ENCODE measurements at places on chromosomes 12 and 14.

DNA sequence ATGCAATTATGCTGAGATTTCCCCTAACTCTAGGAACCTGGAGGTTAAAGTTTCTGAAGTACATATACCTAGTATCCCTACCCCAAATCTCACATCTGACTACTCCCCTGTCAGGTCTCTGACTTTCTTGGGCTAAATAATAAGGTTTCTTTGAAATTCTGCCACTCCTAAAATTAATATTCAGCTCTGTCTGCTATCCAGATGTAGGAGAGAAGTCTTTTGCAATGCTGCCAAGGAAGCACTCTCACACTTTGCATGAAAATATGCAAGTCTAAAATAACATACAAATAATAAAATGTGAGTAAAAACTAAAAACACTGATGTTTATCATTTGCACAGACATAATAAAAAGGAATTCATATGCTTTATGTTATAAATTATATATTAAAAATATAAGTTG lies 196.9 kb upstream of the LRFN5 start:
- no peak for DNase-seq

DNA sequence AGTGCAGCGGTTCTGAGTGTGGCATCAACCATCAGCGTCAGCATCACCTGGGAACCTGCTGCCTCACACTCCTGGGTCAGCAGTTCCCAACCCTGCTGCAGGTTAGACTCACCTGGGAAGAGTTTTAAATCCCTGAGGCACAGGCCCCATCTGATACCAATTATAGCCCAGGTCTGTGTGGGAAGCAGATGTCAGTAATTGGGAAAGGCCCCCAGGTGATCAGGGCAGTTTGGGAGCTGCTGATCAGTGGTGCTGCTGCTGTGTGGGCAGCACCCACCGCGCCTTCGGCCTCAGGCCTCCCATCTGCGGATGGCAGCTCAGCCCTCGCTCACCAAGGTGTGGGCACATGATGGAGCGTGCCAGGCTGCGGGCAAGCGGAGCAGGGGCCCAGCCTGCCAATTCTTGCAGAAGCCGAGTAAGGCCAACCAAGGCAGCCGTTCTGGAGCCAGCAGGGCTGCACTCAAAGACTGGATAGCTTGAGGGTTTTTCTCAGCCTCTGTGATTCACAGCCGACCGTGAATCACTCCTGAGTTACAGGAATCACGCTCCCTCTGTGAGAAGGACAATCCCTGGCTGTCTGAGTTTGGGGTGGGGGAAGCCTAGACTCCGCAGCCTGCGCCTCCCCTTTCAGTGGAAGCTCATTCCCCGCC lies 155.6 kb upstream of the SFSWAP start:
- DNase-seq: no peak

GRCh38 chr12:131724534-131724933 lies 13.6 kb downstream of the SFSWAP start:
- DNase-seq: no peak

- DNase-seq: no peak
These were observed 58.2 kb downstream of the ALG10B start for GRCh38 chr12:38374751-38375150.

DNA sequence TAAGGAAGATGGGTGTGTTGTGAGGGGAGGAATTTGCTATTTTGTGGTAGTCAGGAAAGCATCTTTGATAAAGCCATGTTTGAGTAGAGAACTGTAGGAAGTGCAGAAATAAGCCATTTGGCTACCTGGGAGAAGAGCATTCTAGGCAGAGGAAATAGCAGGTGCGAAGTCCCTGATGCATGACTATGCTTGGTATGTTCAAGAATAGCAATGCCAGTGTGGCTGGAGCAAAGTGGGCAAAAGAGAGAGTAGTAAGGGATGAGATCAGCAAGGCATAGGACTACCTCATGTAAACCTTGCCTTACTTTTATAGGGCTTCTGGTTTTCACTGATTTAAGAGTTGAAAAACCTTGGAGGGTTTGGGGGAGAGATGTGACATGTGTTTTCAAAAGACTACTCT lies 365.5 kb upstream of the GARIN6 start:
- DNase-seq: no peak

DNA sequence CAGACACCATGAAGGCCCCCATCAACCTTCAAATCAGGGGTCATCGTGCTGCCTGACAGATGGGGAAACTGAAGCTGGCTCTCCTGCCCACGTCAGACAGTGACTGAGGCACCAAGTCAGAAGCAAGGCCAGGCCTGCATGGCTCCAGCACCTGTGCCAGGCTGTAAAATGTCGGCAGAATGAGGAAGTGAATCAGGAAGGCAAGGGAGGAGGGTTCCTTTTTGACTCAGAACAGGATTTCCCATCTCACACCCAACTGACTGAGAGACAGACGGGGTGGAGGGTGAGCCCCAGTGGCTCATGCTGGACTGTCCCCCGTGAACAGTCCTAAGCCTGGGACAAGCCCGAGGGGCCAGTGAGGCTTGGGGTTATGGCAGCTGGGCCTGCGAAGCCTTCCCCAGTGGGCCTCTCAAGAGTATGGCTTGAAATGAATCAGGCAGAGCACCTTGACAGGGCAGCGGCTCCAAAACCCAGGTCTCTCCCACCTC lies 20.9 kb downstream of the SYNE3 start:
- DNase-seq: no peak

GRCh38 chr14:28765169-28765830 lies 1.3 kb upstream of the FOXG1 start:
- no peak for DNase-seq
